Breast epithelium (tissue), 4 donors: ENCODE measurements at places on chromosomes 3 and 15. TPM values are rescaled to one million over a fixed set of nuclear protein-coding genes. Genes with fewer than 3 reads are reported as not detected.

Gene OSBPL10
- total RNA-seq = 17.6 TPM

Gene C3orf80
- total RNA-seq = not detected

DNA sequence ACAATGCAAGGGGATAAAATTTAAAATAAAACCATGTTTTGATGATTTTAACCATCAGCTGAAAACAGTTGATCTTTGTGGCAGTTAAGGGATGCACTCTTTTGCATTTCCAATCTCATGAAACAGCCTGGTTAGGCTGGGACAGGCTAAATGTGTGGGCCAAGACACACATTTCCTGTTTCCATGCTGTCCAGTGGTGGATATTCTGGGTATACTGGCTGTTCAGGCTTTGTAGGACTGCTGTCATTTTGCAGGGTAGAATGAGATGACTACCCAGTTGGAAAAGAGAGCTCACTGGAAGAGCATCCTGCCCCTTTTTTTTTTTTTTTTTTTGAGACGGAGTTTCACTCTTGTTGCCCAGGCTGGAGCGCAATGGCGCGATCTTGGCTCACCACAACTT is 42.0 kb upstream of the IP6K2 start:
- no peak for DNase-seq
- no peak overlapping the region for H3K4me3 ChIP-seq
- H3K27me3 ChIP-seq = no peaks in the 10 kb centered on the region
- H3K36me3 ChIP-seq = no peaks in the 10 kb centered on the region
- H3K4me1 ChIP-seq = no peaks in the 10 kb centered on the region

- H3K27ac ChIP-seq = no peak overlapping the region
- H3K36me3 ChIP-seq = no peaks in the 10 kb centered on the region
- H3K4me3 ChIP-seq = no peak overlapping the region
Measured at GRCh38 chr15:52309154-52309548, 13.5 kb upstream of the MYO5C start.

DNA sequence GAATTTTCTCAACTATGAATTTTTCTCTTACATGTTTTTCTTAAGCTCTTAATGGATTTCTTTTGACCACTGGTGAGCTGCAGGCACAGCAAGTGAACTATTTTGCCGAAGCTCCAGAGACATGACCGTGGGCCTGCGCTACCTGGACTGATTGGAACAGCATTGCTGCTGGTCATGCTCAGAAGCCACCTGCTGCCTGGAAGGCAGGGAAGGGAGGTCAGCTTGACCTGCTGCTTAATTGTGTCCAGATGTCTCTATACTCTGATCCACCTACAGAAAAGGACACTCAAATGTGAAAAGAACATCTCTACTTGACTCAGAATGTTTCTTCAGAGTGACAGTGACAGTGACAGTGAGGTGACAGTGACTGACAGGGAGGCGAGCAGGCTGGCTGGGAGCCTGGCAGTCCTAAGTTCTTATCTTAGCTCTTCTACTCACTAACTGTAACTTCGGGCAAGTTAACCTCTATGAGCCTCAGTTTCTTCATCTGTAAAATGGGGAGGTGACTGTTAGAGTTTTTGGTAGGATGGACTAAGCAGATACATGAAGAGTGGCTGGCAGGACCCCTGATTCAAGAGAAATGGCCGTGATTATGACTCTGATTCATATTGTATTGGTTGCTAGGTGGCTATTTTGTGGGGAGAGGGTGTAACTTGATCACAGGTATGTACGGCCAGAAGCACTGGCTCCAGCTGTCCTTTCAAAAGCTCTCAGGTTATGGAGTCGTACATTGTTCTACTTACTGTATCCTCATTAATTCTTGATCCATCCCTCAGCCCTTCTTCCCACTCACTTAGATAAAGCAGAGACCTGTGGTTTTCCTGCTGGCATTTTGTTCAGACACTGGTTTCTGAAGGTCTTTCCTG is 54.8 kb upstream of the DLG1 start:
- no peak overlapping the region for H3K4me3 ChIP-seq
- H3K4me1 ChIP-seq = no peaks in the 10 kb centered on the region
- H3K27me3 ChIP-seq = no peaks in the 10 kb centered on the region

DNA sequence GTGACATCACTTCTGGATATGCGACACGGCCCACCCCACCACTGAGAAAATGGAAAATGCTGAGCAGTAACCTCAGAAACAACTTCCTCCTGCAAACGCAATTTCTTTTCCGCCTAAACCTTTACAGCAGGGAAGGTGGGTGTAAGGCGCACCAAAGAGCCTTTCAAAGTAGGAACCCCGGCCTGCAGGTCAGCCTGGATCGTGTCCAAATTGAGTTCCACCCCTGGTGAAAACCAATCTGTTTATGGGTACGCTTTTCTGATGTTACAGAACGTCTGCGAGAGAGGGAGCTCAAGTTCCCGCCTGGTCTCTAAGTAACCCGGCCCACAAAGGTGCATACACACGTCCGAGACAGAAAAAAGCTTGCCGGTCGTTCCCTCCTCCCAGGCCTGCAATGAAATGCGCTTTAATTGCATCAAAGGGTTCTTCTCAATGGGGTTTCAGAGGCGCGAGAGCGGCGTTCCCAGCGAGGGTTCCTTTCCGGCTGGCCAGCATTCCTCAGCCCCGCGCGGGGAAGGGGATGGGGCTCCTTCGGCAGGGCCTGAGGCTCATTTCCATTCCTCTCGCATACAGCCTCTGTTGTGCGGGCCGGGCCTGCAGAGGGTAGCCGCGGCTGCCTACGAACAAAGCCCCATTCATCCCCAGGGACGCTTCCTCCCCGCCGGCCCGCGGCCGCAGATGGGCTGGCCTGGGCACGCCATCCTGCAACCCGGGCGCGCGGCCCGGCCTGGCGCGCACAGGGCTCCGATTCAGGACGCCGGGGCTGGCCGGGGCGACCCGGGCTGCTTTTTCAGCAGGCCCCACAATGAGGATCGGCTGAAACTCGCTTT is 138.1 kb downstream of the TMCO5A start:
- H3K27me3 ChIP-seq = no peaks in the 10 kb centered on the region
- H3K4me1 ChIP-seq = peaks cover 7% of the 10 kb centered on the region
- no peaks in the 10 kb centered on the region for H3K36me3 ChIP-seq

GRCh38 chr15:69608661-69609060 is 156.0 kb downstream of the RPLP1 start:
- no peak overlapping the region for H3K4me3 ChIP-seq
- no peaks in the 10 kb centered on the region for H3K4me1 ChIP-seq
- no peak overlapping the region for H3K27ac ChIP-seq
- no peaks in the 10 kb centered on the region for H3K27me3 ChIP-seq

DNA sequence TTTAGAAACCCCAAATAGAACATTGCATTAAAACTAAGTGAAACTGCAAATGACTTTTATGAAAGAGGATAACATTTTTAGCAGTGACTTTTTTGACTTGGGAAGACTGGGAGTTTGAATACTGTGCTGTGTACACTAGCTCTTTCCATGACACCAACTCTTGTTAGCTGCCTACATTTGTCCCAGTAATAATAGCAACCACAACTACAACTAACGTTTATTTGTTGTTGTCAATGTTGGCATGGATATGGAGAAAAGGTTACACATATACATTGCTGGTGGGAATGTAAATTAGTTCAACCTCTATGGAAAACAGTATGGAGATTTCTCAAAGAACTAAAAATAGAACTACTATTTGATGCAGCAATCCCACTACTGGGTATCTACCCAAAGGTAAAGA is 329.6 kb upstream of the ADAMTS9 start:
- no peaks in the 10 kb centered on the region for H3K36me3 ChIP-seq
- no peak overlapping the region for H3K4me3 ChIP-seq
- H3K27me3 ChIP-seq = no peaks in the 10 kb centered on the region
- no peak overlapping the region for H3K27ac ChIP-seq
- no peaks in the 10 kb centered on the region for H3K4me1 ChIP-seq
- no peak for DNase-seq

Gene GHSR
- total RNA-seq = not detected

DNA sequence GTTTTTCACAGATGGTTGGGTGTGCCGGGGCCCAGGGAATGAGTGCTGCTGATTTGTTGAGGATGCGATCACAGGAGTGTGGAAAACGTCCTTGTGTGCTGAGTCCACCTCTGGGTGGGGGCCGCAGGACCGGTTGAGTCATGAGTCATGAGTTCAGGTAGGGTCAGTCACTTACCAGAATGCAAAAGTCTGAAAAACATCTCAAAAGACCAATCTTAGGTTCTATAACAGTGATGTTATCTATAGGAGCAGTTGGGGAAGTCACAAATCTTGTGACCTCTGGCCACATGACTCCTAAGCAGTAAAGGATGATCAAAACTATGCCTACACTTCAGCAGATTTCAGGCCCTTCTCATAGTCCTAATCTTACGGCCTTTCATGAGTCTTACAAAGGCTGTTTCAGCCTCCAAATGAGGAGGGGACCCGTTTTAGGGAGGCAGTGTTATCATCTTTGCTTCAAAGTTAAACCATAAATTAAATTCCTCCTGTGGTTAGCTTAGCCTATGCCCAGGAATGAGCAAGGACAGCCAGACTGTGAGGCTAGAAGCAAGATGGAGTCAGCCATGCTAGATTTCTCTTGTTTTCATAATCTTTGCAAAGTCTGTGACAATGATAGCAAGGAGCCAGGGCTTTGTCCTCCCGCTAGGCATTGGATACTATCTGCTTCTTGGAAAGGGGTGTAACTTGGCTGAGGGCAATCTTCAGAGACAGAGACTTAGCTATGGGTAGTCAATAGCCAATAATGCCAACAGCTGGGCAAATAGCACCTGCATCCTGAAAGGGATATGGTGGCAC is 30.6 kb upstream of the PIAS1 start:
- H3K27ac ChIP-seq = no peak overlapping the region
- no peaks in the 10 kb centered on the region for H3K36me3 ChIP-seq
- no peaks in the 10 kb centered on the region for H3K4me1 ChIP-seq
- H3K4me3 ChIP-seq = no peak overlapping the region
- no peak for DNase-seq
- no peaks in the 10 kb centered on the region for H3K27me3 ChIP-seq

GRCh38 chr3:36765104-36765503 is 751 bp upstream of the DCLK3 start:
- no peak overlapping the region for H3K4me3 ChIP-seq
- H3K27me3 ChIP-seq = peaks cover 2% of the 10 kb centered on the region
- DNase-seq = no peak
- H3K27ac ChIP-seq = no peak overlapping the region
- no peaks in the 10 kb centered on the region for H3K36me3 ChIP-seq

GRCh38 chr3:69881051-69881450 is 118.5 kb upstream of the SAMMSON start:
- H3K4me3 ChIP-seq = no peak overlapping the region
- H3K27ac ChIP-seq = no peak overlapping the region
- H3K27me3 ChIP-seq = no peaks in the 10 kb centered on the region
- no peak for DNase-seq
